ENCODE measurements at places on chromosomes 1 and 21.

- no peak for DNase-seq
Observed at GRCh38 chr1:175075572-175076568, 8.2 kb downstream of the TNN start.

DNA sequence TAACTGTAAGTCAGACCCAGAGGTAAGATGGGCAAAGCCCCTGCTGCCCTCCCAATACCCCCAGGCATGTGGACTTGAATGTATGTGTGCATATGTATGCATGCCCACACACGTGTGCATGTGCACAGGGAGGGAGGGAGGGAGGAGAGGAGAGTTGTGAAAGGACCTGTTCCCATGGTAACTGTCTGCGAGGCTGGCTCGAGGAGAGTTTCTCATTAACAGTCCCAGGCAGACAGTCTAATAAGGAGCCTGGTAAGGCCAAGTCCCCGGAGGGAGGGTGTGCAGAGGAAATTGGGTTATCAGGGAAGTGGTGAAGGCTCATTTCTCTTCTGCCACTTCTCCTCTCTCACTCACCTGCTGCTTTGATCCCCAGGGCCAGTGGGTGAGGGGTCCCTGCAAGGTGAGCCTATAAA, 74.9 kb downstream of the NFASC start:
- DNase-seq: peak; percentile 6

DNA sequence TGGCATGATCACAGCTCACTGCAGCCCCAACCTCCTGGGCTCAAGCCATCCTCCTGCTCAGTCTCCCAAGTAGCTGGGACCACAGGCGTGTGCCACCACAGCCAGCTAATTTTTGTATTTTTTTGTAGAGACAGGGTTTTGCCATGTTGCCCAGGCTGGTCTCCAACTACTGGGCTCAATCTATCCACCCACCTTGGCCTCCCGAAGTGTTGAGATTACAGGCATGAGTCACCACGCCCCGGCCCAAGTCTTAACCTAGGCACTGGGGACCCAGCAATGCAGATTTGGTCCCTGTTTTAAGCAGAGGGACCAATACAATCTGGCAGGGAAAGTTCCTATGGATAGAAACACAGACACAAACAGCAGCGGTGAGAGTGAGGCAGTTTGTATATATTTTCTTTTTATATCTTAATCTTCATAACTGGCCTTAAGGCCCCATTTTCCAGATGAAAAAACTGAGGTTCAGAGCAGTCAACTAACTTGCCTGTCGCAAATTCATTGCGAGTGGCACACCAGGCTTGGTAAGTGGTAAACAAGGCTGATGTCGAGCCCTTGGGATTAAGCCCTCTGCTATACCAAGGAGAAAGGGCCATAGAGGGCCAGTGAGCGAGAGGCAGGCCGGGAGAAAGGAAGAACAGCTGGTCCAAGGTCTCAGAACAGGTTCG, 77.8 kb upstream of the TINAGL1 start:
- DNase-seq: no peak

DNA sequence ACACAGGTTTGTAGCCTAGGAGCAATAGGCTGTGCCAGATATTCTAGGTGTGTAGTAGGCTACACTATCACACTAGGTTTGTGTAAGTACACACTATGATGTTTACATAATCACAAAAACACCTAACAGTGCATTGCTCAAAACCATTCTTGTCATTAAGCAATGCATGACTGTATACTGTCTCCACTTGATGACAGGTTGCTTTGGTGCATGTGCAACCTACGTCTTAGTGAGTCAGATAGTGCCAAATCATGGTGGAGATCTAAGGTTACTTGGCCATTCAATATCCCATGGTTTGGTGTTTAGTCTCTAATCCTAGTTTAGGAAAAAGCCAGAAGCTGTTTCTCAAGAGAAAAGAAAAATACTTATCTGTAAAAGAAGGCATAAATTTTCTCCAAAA, 181.1 kb downstream of the KCNK2 start:
- DNase-seq: peak; percentile 34

DNA sequence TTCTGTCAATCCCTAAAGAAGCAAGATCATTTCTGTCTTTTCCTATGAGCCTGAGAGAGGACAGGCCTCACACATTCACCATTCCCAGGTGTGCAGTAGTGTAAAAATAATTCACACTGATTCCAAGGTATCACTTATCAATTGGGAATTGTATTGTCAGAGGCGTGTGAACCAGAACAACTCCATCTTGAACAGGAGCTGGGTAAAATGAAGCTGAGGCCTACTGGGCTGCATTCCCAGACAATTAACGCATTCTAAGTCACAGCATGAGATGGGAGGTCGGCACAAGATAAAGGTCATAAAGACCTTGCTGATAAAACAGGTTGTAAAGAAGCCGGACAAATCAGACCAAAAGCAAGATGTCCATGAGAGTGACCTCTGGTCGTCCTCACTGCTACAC, 239.2 kb downstream of the SMYD3 start:
- no peak for DNase-seq

DNA sequence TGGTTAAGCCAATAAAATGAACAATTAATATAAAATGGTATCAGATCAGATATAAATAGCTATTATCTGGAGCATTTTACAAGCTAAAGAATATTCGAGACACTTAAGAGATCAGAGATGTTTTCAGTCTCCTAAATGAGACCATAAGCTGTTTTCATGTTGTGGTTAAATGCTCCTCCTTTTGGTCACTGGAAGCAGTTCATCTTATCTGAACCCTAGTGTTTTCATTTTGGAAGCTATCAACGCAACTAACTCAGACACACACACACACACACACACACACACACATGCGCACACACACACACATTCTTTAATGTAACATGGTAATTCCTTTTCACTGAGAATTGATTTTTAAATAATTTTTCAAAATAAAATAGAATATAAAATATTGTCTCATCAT, 10.0 kb upstream of the LRRC8C start:
- DNase-seq: peak; percentile 70

GRCh38 chr1:152880316-152880715, 2.2 kb downstream of the SMCP start:
- no peak for DNase-seq

DNA sequence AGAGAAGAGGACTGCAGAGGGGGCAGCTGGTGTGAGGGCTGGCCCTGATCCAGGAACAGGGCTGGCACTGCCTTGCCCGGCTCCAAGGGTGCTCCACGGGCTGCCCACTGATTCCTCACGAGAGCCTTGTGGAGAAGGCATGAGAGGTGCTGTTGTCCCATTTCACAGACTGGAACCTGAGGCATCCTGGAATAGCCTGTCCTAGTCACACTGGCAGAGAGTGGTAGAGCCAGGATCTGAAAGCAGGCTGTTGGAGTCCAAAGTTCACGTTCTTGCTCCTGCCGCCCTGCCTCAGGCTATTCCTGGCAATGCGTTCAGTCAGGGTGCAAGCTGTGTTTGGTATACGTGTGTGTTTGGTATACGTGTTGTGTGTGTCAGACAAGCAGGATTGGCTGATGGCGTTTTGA, 1.8 kb downstream of the RER1 start:
- no peak for DNase-seq

DNA sequence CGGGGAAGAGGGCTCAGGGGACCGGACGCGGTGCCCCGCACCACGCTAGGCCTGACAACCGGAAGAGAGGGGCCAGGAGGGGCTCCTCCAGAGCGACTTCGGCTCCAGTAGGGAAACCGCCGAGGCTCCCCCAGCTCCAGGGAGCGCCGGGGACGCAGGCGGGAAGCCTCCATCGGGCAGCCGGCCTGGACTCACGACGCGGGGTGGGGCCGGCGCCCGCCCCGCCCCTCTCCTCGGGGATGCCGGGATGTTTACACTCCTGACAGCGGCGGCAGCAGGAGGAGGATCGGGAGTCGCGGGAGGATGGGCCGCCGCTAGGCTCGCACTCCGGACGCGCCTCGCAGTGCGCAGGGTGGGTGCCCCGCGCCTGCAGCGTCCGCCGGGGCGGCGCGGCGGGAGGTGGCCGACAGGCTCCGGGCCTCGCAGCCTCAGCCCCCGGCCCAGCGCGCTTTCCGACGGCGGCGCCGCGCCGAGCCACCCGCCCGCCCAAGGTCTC, at the start of gene NEK7:
NEK7 (plus strand) TSS at position 254 of the 496 bp plus-strand sequence. CDS start 75,583 bp downstream, outside the sequence.
- peak; percentile 77 for DNase-seq

GRCh38 chr1:154546264-154547063, 12.0 kb downstream of the UBE2Q1 start:
- DNase-seq: peak; percentile 47

DNA sequence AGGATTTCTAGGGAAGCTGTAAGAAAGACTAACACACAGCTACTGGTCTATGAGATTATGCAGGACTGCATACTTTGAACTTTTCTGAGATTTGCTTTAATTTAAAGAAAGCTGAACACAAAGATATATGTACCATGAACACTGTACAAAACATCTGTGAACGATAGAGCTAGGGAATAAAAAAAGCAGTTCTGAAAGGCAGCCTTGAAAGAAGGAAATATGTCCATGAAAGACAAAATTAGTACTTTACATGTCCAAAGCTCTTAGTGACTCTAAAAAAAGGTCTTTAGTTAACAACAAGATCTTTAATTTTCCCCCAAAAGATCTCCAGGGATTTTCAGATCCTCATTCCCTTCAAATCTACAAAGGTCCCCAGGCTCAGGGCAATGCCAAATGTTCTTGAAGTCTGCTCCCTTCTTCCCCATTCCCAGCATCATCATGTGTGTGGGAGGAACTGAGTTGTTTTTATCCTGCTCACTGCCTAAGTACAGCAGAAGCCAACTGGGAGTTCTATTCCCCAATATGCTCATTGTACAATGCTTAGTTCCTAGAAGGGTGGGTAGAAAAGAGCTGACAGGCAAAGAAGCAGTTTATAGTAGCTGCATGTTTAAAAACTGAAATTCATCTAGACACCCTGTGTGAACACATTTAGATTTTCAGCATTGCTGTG, 60.1 kb upstream of the PTCH2 start:
- peak; percentile 63 for DNase-seq

DNA sequence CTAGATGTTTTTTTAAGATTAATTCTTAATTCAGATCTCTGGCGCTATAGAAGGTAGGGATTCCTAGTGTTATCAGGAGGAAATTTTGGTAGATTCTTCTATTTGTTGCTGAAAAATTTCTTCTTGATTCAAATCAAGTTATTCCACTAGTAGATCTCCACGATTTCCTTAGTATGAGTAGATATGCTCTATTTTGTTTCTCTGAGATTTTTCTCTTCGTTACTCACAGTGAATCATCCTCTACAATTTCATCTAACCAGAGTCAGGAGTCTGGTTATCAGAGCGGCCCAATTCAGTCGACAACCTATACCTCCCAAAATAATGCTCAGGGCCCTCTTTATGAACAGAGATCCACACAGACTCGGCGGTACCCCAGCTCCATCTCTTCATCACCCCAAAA, 18.8 kb upstream of the HAX1 start:
- DNase-seq: no peak

DNA sequence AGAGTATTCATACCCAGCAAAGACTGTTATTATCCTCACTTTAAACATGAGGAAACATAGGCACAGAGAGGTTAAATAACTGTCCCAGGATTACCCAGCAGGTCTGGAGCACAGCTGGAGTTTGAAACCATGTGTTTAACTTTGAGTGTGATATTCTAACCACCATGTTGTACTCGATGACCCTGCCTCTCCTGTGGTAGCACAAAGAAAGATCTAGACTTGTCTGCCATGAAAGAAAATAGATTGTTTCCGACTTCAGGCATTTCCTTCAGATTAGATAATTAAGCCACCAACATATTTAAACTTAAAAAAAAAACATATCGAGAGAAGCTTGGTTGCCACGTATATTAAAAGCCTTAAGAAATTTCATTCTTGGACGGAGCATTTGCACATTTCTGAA, 104.6 kb upstream of the RUNX1 start:
- DNase-seq: no peak

DNA sequence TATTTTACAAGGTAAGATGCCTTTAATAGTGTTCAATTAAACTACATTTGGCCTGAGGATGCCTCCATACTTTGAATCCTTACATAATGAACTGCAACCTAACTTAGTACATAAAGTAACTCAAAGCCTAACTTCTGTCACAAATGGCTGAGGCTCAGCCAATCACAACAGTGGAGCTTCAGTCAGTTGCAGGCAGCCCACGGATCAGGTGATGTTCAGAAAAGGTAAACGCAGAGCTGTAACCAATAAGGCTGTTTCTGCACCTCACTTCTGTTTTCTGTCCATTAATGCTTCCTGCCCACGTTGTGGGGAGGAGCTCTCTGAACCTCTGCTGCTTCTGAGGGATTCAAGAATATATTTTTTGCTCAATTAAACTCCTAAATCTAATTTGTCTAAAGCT, 94.8 kb upstream of the KIAA0040 start:
- no peak for DNase-seq

DNA sequence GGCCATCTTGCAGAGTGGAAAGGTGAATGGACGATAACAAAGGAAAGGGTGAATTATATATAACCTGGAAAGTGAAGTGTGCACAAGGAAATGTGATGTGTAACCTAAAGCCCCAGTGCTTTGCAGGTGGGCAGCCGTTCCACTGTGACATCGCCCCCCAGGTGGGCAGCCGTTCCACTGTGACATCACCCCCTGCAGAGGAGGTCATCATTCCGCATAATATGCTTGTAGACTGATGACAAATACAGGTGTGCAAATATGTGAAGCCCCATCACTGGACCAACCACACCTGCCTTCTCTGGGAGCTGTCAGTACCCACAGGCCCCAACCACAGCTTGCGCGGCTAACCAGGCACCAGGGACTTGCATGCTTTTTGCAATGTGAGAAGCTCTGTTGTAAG, 4.7 kb upstream of the ZNF496 start:
- DNase-seq: no peak

DNA sequence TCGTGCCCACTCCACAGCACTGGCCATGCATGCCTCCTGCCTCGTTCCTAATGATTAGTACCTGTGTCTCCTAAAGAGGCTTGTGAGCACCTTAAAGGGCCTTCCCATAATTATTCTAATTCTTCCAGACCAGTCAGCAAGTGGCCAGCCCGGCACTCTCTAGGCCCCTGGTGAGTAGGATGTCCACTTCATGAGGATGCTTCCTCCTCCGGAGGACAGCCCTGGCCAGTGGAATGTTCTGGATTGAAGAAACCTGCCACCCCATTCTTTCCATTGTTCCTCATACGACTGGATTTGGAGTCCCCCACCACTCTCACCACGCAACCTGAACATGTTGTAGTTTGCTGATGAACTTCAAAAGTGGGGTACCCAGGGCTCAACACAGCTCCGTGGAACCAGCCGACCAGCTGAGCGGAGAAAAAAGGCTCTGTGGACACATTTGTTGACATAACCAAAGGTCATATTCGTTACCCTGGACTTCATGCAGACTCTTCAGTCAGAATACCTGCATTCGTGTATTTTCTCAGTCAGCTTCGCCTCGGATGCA, 46.7 kb upstream of the LBR start:
- no peak for DNase-seq

- DNase-seq: no peak
Observed at GRCh38 chr1:100718581-100718980, 961 bp upstream of the VCAM1 start.
